Right hindlimb (tissue), 1 donor: ENCODE measurements at places on chromosomes 7 and 10.
A peak's percentile ranks its signal among the peaks of the same experiment; 100 is the strongest.

DNA sequence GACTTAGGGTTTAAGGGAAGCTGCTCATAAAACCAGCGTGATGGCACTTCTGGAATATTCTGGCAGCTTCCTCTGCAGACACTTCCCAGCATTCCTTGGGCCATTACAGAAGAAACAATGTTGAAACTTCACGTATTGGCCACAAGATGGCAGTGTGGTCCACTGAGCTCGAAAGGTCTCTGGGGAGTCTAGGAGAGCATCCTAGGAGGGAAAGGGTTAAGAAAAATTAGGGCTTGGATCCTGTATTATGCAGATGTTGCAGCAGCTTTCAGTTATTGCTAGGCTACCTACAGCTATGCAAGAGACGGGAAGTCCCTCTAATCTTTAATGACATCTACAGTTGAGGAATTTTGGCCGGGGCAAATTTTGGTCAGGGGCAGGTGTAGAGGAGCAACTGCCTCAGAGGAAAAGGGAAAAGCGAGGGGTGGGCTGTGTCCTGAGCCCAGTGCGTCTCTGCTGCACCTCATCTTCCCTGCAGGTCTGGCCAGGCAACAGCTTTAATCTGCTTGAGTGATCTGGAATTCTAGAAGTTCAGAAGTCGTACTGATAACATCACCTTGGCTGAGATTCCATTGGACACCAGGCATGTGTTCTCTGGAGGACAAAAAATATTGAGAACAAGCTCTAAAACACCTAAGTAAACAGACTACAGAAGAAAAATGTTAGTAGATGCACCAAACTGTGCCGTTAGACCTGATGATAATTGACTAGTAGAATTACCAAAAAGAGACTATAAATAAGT lies 220.8 kb upstream of the PRSS58 start:
- DNase-seq: no peak

DNA sequence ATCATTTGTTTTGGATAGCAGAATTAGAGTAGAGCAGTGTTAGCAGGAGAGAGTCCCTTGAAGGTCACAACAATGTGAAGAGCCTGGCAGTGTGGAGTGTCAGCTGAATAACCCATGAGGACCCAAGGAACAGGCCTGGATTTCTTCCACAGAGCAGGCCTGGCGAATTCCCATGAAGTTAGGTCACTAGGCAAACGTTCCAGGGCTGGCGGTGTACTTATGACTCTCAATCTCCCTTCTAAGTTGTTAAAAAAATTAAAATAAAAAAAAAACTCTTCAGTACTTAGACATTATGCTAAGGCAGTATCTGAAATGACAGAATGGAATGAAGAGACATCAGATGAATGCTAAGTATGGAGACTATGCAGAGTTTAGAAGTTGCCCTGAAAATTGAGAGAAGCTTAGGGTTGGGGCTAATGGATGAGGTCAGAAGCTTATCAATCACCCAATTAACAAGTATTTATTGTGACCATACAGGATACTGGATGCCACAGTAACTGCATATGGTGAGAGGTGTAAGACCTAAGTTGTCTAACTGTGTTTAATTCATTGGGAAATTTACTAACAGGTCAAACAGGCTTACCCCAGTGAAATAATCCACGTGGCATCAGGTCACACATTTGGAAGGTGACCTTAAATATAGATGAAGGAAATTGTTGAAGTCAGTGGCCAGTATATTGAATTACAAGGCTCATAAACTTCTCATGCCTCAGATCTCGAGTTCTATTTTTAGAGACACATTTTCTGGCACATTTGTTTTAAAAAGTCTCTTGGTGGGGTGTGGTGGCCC lies 126.2 kb upstream of the NRP1 start:
- DNase-seq: peak; percentile 38

DNA sequence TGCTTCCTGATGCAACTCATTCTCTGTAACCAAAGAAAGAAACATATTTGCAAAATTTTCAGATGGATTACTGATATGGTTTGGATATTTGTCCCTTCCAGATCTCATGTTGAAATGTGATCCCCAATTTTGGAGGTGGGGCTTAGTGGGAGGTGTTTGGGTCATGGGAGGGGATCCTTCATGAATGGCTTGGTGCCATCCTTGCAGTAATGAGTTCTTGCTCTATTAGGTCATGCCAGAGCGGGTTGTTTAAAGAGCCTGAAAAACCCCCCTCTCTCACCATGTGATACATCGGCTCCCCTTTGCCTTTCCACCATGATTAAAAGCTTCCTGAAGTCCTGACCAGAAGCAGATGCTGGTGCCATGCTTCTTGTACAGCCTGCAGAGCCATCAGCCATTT lies 43.8 kb upstream of the PRKG1 start:
- DNase-seq: no peak

DNA sequence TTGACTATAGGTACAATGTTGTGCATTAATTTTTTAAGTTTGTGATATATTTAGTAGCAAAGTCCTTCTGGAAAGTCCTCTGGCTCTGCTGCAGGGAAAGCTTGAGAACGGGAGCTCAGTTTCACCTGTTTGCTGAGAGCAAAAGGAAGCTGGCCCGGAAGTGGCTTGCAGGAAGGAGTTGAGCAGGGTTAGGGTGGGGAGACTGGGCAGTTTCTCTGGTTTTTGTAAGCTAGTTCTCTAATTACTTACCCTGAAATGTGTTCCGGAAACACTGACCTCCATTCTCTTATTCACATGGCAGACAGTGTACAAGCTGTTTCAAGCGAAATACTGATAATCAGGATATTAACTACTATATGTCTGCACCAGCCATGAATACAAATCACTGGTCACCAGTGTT lies 22.3 kb downstream of the MAP3K8 start:
- DNase-seq: no peak

DNA sequence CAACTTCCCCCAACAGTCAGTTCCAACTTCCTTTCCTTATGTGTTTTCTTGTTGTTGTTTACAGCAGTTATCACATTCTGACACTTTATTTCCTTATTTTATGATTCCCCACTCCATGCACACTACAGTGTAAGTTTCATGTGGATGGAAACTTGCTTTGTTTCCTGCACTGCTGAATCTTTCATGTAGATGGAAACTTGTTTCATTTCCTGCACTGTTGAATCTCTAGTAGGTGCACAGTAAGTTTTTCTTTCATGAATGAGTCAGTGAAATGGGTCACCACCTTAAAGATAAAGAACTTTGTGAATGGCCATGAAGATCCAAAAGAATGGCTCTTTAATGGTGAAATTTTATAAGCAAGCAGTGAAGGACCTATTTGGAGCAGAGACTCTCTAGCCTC lies 61.4 kb downstream of the SHOC2 start:
- DNase-seq: no peak

- DNase-seq: no peak
These were observed 22.7 kb downstream of the EXOC4 start for GRCh38 chr7:133275446-133276095.

DNA sequence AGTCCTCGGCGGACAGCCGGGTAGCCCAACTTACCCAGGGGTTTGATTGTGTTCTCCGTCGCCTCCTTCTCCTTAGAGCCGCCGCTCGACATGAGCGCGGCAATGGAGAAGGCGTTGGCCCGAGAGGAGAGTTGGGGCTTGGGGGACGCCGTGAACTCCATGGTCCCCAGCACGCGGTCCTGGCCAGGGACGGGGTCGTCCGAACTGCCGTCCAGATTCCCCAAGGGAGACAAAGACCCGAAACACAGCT lies 515 bp downstream of the TBX20 start:
- peak; percentile 19 for DNase-seq

DNA sequence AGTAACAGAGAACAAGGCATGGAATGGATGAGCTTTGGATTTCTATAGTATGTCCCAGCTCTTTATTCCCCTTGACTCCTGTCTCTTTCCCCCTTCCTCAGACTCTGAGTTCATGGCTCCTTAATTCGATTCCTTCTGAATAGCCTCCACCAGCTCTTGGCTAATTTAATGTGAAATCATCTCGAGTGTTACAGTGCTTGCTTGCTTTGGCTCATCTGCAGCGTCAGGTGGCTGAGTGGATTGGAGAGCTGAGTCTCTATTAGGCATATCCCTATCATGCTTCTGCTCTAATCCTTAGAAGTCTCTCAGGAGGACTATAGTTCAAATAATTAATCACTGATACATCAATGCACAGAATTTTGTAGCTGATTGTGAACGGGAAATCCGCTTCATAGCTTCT lies 134.6 kb downstream of the LRRC4 start:
- no peak for DNase-seq

DNA sequence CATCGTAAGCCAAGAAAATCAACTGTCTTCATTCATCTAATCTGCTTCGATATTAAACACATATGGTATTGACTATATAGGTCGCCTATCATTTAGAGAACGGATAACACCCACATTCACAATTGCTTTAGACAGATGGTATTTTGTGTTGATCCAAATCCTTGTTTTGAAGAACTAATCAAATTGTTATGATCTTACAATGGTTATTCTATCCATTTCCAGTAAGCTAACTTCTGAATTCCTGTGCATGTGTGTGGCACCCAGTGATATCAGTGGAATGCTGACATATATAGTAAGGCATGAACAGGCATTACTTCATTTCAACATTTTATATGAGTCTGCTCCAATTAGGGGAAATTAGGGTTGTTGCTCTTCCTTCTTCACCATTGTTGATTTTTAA lies 98.8 kb downstream of the SEMA3E start:
- DNase-seq: no peak

- DNase-seq: no peak
These were observed 33.7 kb downstream of the NRBF2 start for GRCh38 chr10:63166742-63167258.

DNA sequence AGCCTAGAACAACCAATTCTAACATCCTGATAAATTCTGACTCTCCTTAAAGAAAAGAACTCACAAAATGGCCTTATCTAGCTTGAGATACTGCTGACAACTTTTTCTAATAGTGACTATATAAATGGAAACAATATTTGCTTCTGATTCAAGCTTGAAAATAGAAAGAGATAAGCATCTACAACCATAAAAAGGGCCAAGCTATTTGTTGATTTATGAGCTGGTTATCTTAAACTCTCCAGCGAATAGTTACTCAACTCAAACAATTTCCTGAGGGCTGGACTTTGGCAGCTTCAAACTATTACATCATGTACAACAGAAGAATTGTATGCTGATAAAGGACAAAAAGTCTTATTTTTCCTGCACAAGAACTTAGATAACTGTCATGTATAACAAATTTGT lies 4.6 kb downstream of the USP54 start:
- DNase-seq: no peak

- no peak for DNase-seq
These were observed 1.0 kb downstream of the ACSL5 start for GRCh38 chr10:112374724-112375541.

- no peak for DNase-seq
These were observed 31.6 kb downstream of the ABCB5 start for GRCh38 chr7:20647036-20647435.
